A549 treated with Mapracorat at 1 μM for 4 hours (cell line): ENCODE measurements at places on chromosomes 12 and 14. TPM values are rescaled to one million over a fixed set of nuclear protein-coding genes. Genes with fewer than 3 reads are reported as not detected.

SLC6A12 gene
- 0.97 to 1.3 TPM (median 1.1 TPM) in 5 replicates for total RNA-seq

GALNT9 gene
- 2.8 to 6.3 TPM (median 4.7 TPM) in 5 replicates for total RNA-seq

KRT74 gene
- total RNA-seq, result not detected in 5 replicates

ANKRD33 gene
- total RNA-seq, result not detected in 5 replicates

MYF5 gene
- not detected in 5 replicates for total RNA-seq

AMHR2 gene
- 0.67 to 1.8 TPM (median 1.2 TPM) in 5 replicates for total RNA-seq

TAS2R50 gene
- total RNA-seq, result not detected in 5 replicates

CTDSP2 gene
- total RNA-seq, result 42.7 to 57.2 TPM (median 51.1 TPM) in 5 replicates

CARMIL3 gene
- 0.35 to 0.74 TPM (median 0.53 TPM) in 5 replicates for total RNA-seq

SMOC1 gene
- total RNA-seq, result 14.9 to 22.8 TPM (median 17.4 TPM) in 5 replicates

KSR2 gene
- 0.49 to 0.64 TPM (median 0.57 TPM) in 5 replicates for total RNA-seq

TMPRSS12 gene
- not detected in 5 replicates for total RNA-seq

EMP1 gene
- 177 to 248 TPM (median 229 TPM) in 5 replicates for total RNA-seq

SVOP gene
- total RNA-seq, result not detected in 5 replicates

COX8C gene
- total RNA-seq, result not detected in 5 replicates

APOLD1 gene
- 0.14 to 0.44 TPM (median 0.22 TPM) in 5 replicates for total RNA-seq

SERPINA12 gene
- not detected in 5 replicates for total RNA-seq

TEX22 gene
- 0.13 to 0.53 TPM (median 0.16 TPM) in 5 replicates for total RNA-seq

ITGA5 gene
- total RNA-seq, result 196 to 304 TPM (median 265 TPM) in 5 replicates

SLC2A14 gene
- total RNA-seq, result 0.07 to 0.36 TPM (median 0.14 TPM) in 5 replicates

NYNRIN gene
- 0.23 to 0.36 TPM (median 0.29 TPM) in 5 replicates for total RNA-seq

GPR162 gene
- total RNA-seq, result 0.23 to 0.53 TPM (median 0.45 TPM) in 5 replicates

MARCHF9 gene
- total RNA-seq, result 6.9 to 8.7 TPM (median 7.3 TPM) in 5 replicates

COL2A1 gene
- total RNA-seq, result 0.07 to 0.15 TPM (median 0.10 TPM) in 4 of 5 replicates, not detected in the other
